ENCODE measurements at places on chromosomes 11 and 22.

GRCh38 chr11:14373941-14374646, 15.1 kb upstream of the RRAS2 start:
- peak; percentile 56 for DNase-seq

- peak; percentile 43 for DNase-seq
Measured at GRCh38 chr22:20526628-20527355, 19.4 kb downstream of the MED15 start.

DNA sequence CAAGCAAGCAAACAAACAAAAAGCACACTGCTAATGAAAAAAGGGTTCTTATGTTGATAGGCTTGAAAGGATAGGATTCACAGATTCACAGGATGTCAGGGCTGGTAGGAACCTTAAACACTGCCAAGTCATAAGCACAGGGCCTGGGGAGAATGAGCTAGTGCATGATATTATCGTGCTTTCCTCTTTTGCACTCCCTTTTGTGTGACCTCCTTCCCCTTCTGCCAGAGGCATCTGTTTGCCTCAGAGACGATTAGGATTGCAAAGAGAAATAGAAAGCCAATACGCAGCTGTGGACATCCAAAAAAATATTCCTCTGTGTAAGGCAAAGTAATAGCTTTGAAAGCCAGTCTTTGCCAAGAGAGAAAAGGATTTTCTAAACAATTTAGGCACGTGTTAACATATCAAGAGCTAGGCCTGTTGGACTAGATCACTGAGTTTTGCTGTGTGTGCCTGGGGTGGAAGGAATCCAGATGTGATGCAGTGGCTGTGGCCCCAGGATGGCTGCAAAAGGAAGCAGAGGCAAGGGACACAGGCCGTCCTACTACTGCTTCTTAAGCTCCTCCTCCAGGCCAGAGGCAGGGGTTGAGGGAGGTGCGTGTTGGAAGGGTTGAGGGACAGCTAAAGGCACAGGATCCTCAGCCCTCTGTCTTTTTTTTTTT, 30.6 kb downstream of the MCHR1 start:
- peak; percentile 36 for DNase-seq

DNA sequence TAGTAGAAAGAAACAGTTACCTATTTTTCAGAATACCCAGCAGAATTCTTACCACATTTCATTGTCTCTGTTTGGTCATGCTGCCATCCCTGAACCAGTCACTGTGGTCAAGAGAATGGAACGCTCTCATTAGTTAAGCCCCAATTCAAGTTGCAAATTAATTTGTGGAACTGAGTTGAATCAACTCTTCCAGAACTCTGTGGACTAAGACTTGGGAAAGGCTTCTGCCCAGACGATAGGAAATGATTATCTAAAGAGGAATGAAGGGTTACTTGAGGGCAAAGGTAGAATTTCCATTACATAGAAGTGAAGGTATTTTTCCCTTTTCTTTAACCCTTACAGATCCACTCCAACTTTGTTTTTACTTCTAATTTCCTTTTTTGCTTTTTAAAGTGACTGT, 286.4 kb downstream of the DYNC2H1 start:
- DNase-seq, result peak; percentile 5

DNA sequence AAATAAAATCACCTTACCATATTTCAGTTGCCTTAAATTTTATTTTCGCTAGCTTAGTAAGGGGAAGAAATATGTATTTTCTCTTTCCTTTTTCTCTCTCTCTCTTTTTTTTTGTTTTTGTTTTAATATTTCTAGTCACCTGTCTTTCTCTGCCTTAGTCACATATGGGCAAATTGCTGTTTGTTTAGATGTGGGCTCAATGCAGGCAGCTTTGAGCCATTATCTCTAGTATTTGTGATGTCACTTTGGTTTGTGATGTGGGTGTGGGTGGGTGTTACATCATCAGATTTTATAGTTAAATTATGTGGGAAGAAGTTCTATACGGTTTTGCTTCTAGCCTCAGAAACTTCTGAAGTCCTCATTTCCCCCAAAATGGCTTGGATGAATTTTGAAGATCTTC, at the start of gene C22orf31:
TSS of gene C22orf31 (minus strand) at position 59 of the 400 bp plus-strand sequence. CDS start at position 20, 39 bp downstream.
- DNase-seq, result no peak

DNA sequence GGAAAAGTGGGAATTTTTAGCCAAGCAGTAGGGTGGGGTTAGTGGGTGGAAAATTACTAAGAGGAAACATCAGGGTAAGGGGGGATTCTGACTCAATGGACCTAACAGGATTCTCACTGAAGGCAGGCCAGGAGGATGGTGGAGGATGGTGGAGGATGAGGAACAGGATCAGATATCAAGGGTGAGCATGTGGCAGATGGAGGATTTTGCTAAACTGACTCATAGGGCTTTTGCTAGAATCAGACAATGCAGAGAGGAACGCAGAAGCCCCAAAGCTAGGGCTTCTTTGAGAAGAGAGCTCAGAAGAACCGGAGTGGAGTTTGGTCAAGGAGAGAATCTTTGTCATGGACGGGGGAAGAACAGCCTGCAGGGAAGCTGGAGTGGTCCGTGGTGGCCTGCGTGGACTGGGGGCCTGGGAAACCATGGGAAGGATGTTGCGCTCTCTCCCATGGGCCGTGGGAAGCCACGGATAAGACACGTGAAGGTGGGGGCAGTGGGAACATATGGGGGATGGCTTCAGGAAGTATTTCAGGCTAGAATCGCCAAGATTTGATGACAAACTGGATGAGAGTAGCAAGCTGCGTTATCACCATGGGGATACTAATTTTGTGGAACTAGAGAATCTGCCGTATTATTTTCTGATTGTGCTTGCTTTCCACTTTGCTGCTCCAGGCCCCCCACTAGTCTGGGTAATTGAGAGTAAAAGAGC, 165.2 kb downstream of the LDLRAD3 start:
- no peak for DNase-seq

- DNase-seq, result no peak
Measured at GRCh38 chr22:45754822-45755221, 83.2 kb downstream of the ATXN10 start.

DNA sequence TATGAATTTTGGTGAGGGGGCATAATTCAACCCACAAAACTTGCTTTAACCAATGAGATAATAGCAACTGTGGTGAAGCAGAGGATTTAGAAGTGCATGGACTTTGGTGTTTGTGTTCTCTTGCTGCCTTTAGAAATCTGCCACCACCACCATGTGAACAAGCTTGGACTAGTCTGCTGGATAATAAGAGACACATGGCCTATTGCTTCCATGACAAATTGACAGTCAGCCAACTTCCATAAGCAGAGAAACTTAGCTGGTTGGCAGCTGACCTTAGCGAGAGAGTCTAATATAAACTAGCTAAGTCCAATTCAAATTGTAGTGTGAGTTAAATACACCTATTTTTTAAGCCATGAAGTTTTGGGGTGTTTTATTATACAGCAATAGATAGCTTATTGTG, 482.1 kb upstream of the ANO5 start:
- no peak for DNase-seq

DNA sequence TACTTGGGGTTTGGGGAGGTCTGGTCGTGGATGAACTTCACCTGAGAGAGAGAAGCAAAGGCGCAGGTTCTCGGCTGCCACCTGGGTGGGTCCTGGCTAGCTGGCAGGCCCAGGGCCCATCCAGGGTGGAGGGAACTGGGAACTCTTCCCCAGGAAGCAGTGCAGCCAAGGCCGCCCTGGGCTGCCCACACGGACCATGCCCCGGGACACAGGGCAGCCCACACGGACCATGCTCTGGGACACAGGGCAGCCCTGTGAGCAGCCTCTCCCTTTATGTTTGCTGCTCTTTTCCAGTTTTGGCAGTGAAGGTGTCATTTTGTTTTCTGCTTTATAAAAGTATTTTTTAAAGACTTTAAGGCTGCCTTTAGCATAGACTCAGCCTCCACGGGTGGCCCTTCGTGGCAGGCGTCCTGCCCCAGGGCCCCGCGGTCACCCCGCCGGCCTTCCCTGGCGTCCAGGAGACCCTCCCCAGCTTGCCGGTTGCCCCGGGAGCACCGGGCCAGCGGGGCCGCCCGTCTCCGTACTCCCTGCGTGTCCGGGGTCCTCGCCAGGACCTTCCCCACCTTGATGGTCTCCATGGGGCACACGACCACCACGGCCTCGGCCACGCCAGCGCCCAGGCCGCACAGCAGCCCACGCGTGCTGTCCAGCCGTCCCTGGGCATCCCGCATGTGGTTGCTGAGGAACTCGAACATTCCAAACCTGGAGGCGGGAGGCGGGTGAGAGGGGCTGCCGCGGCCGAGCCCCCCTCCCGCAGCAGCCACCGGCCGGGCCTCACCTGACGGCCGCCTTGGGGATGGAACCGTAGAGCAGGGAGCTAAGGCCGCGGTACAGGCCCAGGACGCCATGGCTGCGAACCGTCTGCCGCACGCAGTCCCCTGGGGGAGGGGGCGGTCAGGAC, 1.1 kb downstream of the SLC25A1 start:
- no peak for DNase-seq

GRCh38 chr22:37500745-37501609, 14.8 kb upstream of the MFNG start:
- DNase-seq, result no peak

Data from AG08396 (cell line).